Cortex of kidney (tissue), 1 donor: ENCODE measurements at places on chromosomes 6 and 20.

- DNase-seq: no peak
Measured at GRCh38 chr6:144104488-144104887, 9.1 kb upstream of the SF3B5 start.

DNA sequence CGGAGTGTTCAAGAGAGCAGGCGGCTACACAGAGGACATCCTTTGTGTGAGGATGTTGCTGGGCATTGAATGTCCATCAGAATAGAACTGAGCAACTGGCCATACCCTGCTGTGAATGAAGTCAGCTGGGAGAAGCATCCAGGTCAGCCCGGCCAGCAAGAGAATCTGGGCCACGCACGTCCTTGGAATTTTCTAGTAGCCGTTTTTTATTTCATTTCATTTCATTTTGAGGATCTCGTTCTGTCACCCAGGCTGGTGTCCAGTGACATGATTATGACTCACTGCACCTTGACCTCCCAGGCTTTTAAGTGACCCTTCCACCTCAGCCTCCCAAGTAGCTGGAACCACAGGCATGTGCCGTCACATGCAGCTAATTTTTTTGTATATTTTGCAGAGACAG lies 97.9 kb downstream of the SSR1 start:
- no peak for DNase-seq

DNA sequence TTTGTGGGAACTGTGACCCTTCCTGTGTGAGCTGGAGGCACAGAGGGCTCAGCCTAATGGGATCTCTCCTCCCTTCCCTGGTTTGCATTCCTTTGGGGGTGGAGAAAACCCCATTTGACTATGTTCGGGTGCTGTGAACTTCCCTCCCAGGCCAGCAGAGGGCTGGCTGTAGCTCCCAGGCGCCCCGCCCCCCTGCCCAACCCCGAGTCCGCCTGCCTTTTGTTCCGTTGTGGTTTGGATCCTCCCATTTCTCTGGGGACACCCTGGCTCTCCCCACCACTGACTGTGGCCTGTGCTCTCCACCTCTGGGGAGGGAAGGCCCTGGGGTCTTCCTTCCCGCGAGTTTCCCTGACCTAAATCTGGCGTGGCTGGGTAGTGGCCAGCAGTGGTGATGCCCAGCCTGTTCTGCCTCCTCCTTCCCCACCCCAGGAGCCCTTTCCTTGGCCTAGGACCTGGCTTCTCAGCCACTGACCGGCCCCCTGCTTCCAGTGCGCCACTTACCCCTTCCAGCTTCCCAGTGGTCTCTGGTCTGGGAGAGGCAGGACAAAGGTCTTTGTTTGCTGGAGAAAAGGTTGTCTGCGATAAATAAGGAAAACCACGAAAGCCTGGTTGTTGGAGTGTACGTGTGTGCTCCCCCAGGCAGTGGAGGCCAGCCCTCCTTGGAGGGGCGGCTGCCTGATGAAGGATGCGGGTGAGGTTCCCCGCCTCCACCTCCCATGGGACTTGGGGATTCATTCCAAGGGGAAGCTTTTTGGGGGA lies 4.9 kb downstream of the VEGFA start:
- DNase-seq: no peak

DNA sequence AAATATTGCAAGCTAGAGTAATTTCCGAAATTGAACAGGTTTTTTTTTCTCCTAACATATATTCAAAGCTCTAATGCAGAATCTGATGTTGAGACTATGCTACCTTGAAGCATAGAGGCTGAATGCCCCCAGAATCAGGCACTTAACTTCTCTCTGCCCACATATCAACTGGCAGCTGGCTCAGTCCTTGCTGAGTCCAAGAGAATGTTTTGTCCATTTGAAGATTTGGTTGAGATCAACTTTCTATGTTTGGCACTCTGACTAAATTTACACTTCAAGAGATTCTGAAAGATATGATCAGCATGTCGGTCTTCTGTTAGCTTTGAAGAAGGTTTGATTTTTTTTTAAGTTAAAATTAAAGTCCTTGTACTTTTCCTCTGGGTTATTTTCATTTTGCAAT lies 1298.1 kb downstream of the EPHA7 start:
- no peak for DNase-seq

DNA sequence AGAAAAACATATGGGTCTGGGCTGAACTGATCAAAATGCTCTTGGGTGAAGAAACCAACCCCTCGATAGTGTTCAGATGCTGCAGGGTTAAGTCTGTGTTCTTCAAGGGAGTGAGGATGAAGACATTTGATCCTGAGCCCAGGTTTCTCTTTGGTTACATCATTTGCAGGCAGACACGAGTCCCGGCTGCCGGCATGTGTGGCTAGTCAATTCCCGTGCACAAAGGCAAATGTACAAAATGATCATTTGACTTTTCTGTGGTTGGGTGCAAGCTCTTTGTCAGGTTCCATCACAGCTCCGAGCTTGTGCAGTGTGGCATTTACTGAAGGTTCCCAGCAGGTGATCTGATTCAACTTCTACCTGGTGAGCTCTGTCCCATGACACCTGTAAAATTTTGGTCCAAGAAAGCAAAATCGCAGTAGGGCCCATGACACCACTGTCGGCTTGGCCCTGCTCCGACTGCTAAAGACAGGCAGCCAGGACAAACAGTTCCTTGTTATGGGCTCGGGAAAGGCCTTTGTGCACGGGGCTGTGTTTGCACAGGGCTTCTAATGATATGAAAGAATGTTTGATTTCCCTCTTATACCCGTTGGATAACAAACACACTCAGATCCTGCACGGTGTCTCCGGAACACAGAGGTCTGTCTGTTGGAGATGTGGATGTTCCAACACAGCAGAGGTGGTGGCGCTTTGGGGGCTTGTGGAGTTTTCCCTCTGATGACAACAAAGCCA lies 46.9 kb downstream of the GJA10 start:
- no peak for DNase-seq

- DNase-seq: no peak
Measured at GRCh38 chr6:18101271-18101670, 21.2 kb downstream of the NHLRC1 start.

- no peak for DNase-seq
Measured at GRCh38 chr20:1657556-1658334, at the start of gene SIRPG. SIRPG (minus strand) TSS chr20:1657779; CDS start chr20:1657714, 65 bp downstream.
